ENCODE measurements at places on chromosomes 3 and 15.

DNA sequence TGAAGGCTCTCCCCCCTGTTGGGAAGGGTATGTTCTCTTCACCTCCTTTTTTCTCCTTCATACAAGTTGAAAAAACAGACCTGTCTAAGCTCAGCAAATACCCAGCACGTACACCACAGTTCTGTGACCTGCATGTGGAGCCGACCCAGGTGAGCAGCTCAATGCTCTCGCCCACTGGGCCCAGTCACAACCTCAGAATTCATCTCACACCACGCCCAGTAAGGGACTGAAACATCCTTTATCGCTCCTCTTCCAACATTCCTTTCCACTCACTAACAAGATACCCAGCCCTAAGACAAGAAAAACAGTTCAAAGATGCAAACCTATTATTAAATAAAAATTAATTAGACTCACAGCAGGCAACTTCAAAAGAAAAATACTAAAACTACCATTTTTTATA, 68.9 kb downstream of the FOXP1 start:
- DNase-seq = no peak

DNA sequence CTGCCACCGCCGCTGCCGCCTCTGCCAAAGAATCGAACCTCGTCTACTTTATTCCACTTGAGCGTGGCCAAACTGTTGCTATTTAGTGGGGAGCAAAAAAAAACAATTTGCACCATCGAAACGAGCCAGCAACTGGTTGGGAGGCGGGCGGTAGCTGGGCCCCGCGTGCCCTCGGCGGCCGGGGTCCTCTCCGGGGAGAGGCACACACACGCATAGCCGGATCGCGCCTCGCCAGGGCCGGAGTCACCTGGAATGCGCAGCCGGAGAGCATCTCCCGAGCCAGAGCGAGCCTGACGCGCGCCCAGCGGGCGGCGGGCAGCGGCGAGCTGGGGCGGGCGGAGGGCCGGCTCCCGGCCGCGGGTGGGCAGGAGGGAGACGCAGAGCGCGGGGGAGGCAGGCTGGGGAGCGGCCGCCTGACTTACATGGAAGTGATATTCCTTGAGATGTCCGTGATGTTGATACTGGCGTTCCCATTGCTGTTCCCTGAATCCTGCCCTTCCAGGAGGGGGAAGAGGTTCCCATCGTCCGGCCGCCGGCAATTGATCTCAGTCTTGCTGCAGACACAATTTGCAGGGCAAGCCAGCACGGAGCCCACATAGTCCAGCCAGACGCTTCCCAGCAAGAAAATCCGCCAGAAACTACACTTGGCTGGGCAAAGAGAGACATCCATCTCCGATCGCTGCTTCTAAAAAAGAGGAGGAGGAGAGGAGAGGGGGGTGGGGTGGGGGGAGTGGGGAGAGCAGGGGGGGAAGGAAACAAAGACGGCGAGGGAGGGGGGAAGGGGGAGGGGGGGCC, 858 bp downstream of the NTRK3 start:
- DNase-seq = peak; percentile 28

GRCh38 chr15:42494998-42495360, 455 bp upstream of the SNAP23 start:
- no peak for DNase-seq

DNA sequence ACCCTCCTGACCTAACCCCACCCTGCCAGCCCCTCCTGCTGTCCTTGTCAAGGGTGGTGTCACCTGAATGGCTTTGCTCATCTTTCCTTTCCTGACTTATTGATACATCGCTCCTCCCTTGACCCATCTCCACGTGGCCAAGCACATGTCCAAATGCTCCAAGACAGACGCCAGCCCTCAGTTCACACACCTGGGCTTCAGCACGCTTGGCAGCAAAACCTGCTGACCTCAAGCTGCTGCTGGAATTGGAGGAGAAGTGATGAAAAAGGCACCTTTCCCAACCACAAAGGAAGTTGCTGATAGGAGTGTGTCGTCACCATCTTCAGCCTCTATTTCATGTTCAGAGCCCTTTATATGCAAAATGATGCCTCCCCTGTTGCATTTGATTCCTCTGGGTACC, 141.3 kb downstream of the TLE3 start:
- no peak for DNase-seq

GRCh38 chr3:152834191-152834775, 648 bp upstream of the P2RY1 start:
- no peak for DNase-seq

DNA sequence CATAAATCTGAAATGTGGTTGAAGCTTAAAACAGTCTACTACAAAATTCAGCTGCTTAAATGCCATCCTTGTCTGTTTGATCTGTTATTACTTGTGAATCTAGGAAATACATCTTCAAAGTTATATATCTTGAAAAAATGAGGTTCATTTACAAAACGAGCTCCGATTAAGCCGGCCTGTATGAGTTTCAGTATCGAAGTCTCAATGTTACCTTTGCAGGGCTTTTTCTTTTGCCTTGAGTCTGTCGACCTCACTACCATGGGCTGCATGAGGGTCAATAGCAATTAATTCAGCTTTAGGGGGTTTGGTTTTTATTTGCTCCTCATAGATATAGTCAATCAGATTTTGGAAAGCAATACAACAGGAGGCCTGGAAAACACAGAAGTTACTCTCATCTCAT, 23.2 kb downstream of the ERICH6 start:
- no peak for DNase-seq

GRCh38 chr3:41207355-41207754, 8.1 kb downstream of the CTNNB1 start:
- no peak for DNase-seq

- DNase-seq = peak; percentile 28
Measured at GRCh38 chr3:181279239-181279565, 289.7 kb upstream of the DNAJC19 start.

- DNase-seq = no peak
Measured at GRCh38 chr3:73558727-73559075, 66.0 kb downstream of the PDZRN3 start.

DNA sequence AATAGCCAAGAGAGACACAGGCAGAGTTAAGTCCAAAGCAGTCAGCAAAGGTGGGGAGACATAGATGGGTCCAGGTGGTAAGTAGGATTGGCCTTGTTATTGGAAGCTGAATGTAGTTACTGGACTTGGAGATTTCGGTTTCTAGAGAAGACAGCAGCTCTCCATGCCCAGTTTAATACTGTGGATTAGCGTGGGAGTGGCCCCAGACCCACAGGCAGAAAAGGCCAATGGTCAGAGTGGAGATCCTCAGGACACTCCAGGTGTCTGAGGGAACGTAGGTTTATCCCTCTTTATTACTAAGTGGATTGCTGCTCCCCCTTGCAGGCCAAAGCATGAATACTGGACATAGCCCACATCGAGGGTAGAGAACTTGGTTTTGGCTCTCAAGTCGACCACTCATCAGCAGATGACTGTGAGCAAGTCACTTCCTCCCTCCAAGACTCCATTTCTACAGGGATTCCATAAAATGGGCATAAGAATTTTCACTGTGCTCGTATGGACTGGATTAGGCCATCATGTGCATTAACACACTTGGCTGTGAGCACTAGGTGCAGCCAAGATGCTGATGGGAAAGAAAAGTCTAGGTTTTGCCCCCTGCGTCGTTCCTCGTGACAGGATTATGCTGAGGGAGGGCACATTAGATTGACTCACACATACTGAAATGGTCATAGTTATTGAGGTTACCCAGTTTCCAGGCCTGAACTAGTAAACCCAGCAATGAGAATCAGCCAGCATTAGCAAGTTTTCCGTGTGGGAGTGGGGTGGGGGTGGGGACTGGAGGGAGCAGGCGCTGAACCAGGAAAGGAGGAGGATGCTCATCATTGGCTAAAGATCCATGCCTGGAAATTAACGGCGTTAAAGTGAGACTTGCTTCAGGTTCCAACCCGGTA, 225.2 kb upstream of the TPRG1 start:
- DNase-seq = no peak

DNA sequence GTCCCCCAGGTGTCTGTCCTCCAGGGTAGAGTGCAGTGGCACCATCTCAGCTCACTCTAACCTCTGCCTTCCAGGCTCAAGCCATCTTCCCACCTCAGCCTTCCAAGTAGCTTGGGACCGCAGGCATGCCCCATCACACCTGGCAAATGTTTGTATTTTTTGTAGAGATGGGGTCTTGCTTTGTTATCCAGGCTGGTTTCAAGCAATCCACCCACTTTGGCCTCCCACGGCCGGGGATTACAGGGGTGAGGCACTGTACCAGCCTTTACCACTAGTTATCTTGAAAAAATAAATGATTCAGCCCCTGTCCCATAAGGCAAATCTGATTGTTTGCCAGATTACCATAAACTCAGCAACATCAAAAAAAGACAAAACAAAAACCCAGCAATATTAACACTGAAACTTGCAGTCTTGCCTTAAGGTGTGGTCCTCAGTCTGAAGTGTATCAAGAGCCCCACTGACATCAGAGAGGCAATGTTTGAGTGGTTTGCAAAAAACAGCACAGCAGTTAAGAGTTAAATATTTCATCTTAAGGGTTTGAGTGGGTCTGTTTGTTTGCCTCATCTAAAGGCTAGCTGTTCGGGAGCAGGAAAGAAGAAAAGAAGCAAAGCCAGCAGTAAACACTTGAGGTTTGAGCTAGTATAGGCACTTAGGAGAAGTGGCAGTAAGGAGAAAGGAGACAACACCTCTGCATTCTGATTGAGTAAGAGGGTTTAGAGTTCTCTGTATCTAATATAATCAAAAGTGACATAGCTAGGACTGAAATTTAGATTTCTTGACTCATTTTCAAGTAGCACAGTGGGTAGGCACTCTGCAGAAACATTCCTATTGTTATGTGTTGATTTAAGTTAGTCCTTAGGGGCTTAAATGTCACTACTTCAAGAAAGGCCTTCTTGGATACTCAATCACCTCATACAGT, 26.3 kb upstream of the EDEM1 start:
- no peak for DNase-seq

DNA sequence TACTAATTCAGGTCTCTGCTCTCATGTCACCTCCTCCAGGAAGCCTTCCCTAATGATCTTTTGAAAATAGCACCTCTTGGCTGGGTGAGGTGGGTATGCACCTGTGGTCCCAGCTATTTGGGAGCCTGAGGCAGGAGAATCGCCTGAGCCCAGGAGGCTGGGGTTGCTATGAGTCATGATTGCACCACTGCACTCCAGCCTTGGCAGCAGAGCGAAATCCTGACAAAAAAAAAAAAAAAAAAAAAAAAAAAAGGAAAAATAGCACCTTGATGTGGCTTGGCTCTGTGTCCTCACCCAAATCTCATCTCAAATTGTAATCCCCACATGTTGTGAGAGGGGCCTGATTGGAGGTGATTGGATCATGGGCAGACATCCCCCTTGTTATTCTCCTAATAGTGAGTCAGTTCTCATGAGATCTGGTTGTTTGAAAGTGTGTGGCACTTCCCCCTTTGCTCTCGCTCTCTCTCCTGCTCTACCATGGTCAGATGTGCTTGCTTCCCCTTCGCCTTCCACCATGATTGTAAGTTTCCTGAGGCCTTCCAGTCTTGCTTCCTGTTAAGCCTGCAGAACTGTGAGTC, 11.2 kb upstream of the RNU6-1 start:
- DNase-seq = no peak

- no peak for DNase-seq
Measured at GRCh38 chr3:173730391-173730790, 332.8 kb downstream of the NLGN1 start.

DNA sequence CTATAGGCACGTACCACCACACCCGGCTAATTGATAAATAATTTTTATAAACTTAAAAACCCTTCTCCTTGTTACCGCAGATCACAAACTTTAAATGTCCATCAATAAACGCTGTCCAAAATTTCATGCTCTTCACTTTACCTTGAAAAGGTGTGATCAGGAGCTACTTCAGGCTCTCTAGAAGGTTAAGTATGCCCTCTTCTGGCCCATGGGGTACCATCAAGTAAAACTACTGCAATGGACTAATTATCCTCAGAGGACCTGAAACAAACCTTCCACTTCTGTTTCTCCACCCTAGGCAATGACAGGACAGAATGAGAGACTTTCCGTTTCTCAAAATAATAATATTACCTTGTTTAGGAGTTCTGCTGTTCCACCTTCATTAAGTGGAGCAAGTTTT, 9.2 kb downstream of the LZTFL1 start:
- DNase-seq = no peak

- DNase-seq = peak; percentile 4
Measured at GRCh38 chr3:169432708-169433432, 230.6 kb downstream of the MECOM start.

DNA sequence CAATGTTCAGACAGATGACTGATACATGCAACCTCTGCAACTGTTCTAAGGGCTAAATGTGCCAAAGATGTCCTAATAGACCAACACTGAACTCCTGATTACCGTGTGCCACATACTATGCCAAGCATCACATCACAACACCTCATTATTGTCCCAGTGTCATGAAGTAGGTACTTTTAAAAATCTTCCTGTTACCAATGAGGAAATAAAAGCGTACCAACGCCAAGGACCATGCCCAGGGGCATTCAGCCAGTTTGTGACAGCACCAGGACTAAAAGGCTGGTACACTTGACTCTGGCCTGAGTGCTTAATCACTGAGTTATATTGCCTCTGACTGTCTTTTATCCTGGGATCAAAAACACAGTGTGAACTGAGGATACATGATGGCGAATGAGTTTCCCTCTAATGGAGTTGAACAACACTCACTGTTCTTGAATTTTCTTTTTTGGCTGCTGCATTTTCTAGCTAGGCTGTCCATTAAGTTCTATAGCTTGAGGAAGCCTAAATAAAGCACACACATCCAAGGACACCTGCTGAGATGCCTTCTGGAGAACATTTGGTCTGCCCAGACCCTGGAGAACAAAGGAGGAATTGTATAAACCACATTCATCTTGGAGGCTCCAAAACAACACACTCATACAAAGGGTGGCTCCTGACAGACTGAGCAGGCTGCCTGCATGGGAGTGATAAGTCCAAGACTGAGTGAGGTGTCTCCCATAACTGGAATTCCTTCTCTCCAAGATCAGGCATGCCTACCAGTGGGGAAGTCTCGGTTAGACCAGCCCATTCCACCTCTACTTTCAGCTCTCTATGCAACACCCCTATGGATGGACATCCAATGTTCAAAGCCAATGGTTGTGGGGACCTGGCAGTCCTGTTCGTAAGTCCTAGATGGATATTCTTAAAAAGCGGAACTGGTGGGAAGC, 126.7 kb upstream of the PRICKLE2 start:
- no peak for DNase-seq

GRCh38 chr3:99419116-99419515, 219.3 kb upstream of the COL8A1 start:
- no peak for DNase-seq

DNA sequence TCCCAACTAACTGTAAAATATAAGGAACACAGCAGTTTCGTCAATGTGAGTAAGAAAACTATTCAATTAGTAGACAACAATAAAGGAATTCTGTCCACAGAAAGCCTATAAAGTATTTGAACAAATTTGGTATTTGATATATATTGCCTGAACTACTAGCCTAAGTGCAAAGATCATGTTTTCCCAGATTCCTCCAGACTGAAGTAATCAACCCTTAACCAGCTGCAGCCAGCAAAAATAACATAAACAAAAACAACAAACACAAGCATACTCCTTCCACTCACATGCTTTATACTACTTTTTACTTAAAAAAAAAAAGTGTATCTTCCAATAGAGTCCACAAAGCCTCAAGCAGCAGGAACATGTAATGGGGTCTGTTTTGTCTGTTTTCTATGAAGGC, 24.1 kb downstream of the PGBD4 start:
- DNase-seq = no peak
